ENCODE measurements at places on chromosomes 13 and 19.

- no peak for DNase-seq
Measured at GRCh38 chr19:45311621-45312020, 11.1 kb downstream of the CKM start.

- no peak for DNase-seq
Measured at GRCh38 chr19:45752639-45753038, 16.4 kb downstream of the SIX5 start.

- DNase-seq, result no peak
Measured at GRCh38 chr13:65597839-65598818, 1632.0 kb downstream of the PCDH9 start.

DNA sequence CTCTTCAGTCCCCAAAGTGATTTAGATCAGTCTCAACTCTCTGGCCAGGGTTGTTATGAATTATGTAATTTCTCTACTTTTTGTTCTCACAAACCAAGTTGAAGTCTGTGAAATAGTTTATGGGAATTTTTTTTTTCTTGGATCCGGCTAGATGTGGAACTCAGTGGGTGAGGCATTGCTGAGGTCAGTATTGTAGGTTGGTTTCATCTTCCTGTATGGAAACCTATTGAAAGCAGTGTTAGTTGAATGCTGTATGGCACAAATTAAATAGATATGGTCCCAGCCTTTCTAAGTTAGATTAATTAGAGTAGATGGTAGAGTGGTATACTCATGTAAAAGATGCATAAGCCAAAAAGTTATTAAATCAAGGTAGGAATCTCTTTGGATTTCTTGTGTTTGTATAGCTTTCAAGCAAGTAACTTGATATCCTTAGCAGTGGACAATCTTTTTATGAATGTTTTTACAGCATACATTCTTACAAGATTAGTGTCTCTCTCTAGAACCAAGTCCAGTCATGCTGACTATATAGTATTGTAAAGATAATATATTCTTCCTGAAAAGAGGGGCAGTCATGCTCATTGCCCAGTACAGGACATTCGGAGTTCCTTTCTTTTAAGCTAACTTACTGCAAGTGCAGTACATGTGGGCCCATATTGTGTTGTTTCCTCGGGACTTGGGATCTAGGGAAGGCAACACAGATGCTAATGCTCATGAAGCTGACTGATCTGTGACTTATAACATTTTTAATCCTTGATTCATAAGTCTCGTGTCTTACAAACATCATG is 2541.1 kb downstream of the PCDH9 start:
- no peak for DNase-seq

- DNase-seq, result no peak
Measured at GRCh38 chr19:12647490-12648071, 19.0 kb downstream of the MAN2B1 start.

DNA sequence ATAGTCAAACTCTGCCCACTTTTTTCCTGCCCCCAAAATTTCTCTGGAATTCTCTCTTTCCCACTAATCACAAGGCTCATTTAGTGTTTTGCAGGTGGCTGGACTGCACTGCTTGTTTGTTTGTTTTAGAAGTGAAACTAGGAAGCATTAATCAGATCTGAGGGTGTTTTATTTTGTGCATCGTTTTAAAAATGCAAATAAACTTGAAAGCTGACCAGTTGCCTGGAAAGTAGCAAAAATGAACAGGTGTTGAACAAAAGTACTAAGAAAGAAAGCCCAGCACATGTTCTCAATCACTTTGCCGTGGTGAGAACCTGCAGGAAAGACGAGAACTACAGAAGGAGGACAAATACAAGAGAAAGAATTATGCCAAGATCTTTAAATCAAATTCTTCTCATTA is 365.5 kb downstream of the PCDH9 start:
- no peak for DNase-seq

DNA sequence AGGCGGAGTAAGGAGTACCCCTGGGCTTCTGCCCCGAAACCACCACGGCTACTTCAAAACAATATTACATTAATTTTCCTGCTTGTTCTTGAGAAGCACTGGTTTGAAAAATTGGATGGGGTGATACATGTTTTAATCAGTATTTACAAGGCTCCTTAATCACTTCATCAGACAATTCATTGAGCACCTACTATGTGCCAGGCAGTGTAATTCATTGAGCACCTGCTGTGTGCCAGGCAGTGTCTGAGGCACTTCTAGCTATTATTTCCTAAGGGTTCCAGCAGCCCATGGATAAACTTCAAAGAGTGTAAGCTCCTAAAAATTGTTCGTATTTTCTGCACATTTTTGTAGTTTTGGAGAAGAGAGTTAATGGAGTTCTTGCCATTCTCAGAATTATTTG is 1.6 kb upstream of the GAS6 start:
- DNase-seq, result no peak

- no peak for DNase-seq
Measured at GRCh38 chr19:41707502-41707812, 969 bp upstream of the CEACAM5 start.

- DNase-seq, result no peak
Measured at GRCh38 chr13:71149498-71150363, 717.3 kb downstream of the DACH1 start.

DNA sequence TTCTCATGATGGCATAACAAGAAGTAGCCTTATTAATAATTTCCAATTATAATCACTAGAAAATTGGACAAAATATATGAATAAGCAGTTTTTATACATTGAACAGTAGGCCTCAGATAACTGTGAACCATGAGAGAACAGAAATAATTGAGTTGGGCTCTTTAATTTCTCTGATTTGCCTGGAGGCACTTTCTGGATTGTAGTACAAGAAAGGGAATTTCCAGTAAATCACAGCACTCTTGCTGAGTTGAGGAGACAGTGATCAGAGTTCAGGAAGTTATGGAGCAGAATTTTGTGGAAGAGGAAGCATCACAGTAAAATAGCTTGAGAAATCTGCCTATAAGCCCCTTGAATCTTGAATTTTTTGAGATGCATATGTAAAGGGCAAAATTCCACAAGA is 216.2 kb downstream of the MAB21L1 start:
- no peak for DNase-seq

GRCh38 chr19:39196860-39197562 is at the start of gene NCCRP1:
TSS of gene NCCRP1 (plus strand) at chr19:39196964. CDS start at chr19:39196983, 19 bp downstream.
- DNase-seq, result no peak
